Uterus (tissue), 4 donors: ENCODE measurements at places on chromosomes 4 and X. TPM values are rescaled to one million over a fixed set of nuclear protein-coding genes. Genes with fewer than 3 reads are reported as not detected.
A peak's percentile ranks its signal among the peaks of the same experiment; 100 is the strongest.

RTL3 gene
- 0.88 TPM for total RNA-seq

PCDH7 gene
- total RNA-seq: 56.5 TPM

N4BP2 gene
- total RNA-seq: 7.4 TPM

DCAF4L1 gene
- 0.30 TPM for total RNA-seq

RGN gene
- 0.59 TPM for total RNA-seq

CCDC160 gene
- total RNA-seq: not detected

KLB gene
- not detected for total RNA-seq

SLC10A4 gene
- not detected for total RNA-seq

TLR6 gene
- total RNA-seq: 10.0 TPM

CSAG2 gene
- total RNA-seq: not detected

GRCh38 chrX:7996414-7996813, 69.2 kb upstream of the PNPLA4 start:
- no peaks in the 10 kb centered on the region for H3K36me3 ChIP-seq
- DNase-seq: no peak
- H3K27me3 ChIP-seq: no peaks in the 10 kb centered on the region
- no peak overlapping the region for H3K27ac ChIP-seq
- no peak overlapping the region for H3K4me3 ChIP-seq

DNA sequence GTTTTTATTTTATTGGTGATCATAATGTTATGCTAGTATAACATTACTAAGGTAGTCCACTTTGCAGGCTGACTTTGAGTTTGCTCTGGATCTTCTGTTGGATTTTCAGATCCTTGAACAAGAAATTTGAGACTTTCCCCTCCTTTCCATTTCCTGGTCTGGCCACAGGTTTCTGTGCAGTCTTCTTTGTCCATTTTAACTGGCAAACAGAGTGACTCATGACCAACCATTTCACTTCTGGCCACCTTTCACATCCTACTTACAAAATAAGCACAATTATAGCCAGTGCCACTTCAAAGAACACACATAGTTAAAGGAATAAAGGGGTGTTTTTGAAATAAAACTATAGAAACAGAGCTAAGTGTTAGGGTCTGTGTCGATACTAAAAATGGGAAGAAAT, 8.4 kb downstream of the ANK2 start:
- no peak for DNase-seq
- H3K4me3 ChIP-seq: no peak overlapping the region
- no peaks in the 10 kb centered on the region for H3K27me3 ChIP-seq
- no peaks in the 10 kb centered on the region for H3K4me1 ChIP-seq
- no peak overlapping the region for H3K27ac ChIP-seq
- no peaks in the 10 kb centered on the region for H3K36me3 ChIP-seq

DNA sequence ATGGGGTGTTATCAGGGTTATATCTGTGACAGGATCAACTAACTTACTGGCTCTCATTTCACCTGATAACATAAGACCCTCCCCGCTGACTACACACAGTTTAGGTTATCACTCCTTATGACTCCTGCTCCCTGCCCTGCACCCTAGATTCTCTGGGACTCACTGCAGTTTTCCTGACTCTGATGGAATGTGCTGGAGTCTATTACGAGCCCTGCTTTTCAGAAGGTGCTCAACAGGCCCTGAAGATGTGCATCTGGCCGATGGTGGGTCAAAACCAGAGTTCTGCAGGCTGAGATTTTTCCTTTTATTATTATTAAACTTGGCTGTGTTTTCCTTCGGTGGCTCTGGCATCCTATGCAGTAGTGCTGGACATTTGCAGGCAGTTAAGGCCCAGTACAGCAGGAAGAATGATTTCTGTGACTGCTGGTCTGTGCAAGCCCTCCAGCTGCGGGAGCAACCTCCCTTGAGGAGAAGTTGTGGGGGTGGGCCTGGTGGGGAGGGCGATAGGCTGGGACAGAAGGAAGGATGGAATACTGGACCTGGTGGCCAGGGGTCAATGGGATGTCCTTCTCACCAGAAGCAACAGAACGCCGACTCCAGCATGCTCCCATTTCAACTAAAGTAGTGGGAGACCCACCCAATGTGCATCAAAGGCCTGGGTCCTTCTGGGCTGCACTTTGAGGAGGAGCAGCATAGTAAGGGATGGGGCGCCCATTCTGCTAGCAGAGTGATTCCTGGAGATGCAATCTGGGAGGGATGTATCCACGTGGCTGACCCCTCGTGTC, 11.0 kb downstream of the SOD3 start:
- no peaks in the 10 kb centered on the region for H3K4me1 ChIP-seq
- no peak for DNase-seq
- H3K36me3 ChIP-seq: no peaks in the 10 kb centered on the region
- H3K27me3 ChIP-seq: no peaks in the 10 kb centered on the region
- no peak overlapping the region for H3K4me3 ChIP-seq

GRCh38 chrX:147680251-147680650, 231.5 kb upstream of the FMR1 start:
- H3K4me3 ChIP-seq: no peak overlapping the region
- H3K27ac ChIP-seq: no peak overlapping the region
- H3K36me3 ChIP-seq: no peaks in the 10 kb centered on the region
- DNase-seq: no peak
- H3K27me3 ChIP-seq: no peaks in the 10 kb centered on the region

DNA sequence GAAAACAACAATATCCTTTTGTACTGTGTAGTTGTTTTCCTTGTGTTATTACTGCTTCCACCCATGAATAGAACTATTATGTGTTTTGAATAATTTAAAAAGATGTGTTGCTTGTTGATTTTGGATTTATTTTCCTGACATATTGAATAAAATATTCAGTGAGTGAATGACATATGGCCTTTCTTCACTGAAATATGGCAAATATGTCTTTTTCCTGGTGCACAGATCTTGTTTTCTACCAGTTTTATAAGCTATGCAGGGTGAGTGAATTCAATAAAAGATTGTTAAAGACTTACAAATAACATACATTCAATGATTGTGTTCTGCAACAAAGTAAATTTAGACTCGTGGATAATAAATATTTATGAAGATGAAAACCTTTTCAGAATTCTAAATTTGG, 1216.3 kb upstream of the ADGRL3 start:
- no peak overlapping the region for H3K27ac ChIP-seq
- H3K27me3 ChIP-seq: no peaks in the 10 kb centered on the region
- no peaks in the 10 kb centered on the region for H3K36me3 ChIP-seq
- DNase-seq: no peak
- no peaks in the 10 kb centered on the region for H3K4me1 ChIP-seq

DNA sequence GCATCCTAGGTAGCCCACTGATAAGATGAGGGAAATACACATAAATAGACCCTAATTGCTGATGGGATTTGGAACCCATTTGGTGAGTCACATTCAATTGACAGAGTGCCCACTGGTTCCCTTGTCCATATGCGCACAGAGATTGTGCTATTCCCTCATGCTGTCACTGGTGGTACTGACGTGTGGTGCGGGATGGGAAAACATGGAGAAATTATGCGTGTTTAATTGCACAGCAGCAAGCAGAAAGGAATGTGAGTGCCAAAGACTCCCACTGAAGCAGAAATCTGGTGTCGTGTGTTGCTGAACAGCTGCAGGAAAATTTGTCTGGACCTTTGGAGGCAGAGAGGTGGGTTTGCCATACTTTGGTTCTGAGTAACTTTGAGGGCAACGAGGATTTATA, 92.2 kb downstream of the NHSL2 start:
- H3K27me3 ChIP-seq: no peaks in the 10 kb centered on the region
- no peak for DNase-seq
- H3K4me3 ChIP-seq: no peak overlapping the region
- H3K36me3 ChIP-seq: no peaks in the 10 kb centered on the region
- H3K4me1 ChIP-seq: no peaks in the 10 kb centered on the region
- H3K27ac ChIP-seq: no peak overlapping the region

DNA sequence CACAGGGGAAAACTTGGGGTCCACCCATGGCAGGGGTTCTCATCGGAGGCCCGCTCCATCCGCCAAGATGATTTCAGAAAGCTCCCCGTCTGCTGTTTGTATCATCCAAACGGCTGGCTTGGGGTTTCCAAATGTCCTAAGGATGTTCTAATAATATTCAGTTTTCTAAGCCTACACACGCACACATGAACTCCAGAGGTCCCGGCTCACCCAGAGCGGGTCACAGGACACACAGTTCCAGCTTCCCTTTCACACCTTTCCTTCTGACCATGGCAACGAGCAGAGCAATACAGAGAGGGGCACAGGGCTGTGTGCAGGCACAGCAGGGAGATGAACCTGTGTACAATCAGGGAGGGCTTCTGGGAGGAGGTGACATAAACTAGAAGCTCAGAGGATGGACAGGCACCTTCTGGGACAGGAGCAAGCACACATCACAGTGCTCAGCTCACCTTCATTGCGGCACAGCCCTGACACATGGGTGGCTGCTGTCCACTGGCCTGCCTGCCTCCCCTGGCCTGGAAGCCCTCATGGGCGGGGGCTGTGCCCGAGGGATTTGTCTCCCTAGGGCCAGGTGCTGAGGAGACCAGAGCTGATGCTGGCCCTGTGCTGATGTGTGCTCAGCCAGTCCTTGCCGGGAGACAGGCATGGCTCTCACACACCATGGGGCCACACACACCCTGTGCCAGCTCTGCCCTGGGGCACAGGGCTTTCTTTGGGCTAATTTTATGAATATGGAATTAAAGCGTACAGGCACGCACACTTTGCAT, 44.8 kb downstream of the ABLIM2 start:
- no peaks in the 10 kb centered on the region for H3K27me3 ChIP-seq
- no peaks in the 10 kb centered on the region for H3K36me3 ChIP-seq
- no peak overlapping the region for H3K27ac ChIP-seq
- H3K4me3 ChIP-seq: no peak overlapping the region
- no peaks in the 10 kb centered on the region for H3K4me1 ChIP-seq

- no peaks in the 10 kb centered on the region for H3K4me1 ChIP-seq
- H3K36me3 ChIP-seq: no peaks in the 10 kb centered on the region
- no peaks in the 10 kb centered on the region for H3K27me3 ChIP-seq
- no peak for DNase-seq
Measured at GRCh38 chrX:100424012-100424411, 13.9 kb upstream of the PCDH19 start.

- DNase-seq: no peak
- no peaks in the 10 kb centered on the region for H3K27me3 ChIP-seq
- H3K27ac ChIP-seq: no peak overlapping the region
- peaks cover 4% of the 10 kb centered on the region for H3K4me1 ChIP-seq
- no peaks in the 10 kb centered on the region for H3K36me3 ChIP-seq
Measured at GRCh38 chr4:183989461-183989860, 84.4 kb downstream of the STOX2 start.

DNA sequence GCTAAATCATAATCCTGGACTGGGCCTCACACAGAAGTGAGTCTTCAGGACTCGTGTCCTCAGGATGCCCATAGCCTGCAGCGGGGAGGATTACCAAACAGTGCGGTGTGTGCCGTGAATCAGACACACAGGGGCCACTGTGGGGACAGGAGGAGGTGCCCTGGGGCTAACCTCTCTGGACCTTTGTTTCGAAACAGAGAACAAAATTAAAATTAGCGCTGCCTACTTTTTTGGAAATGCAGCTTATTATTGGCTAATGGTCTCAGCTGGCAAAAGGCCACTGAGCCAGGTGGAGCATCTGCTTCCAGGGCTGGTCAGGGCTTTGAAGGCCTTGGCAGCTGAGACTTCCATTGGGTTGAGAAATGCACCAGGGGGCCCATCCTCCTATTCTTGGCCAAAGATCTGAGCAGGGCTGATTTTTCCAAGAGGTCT, 236.2 kb downstream of the EVC2 start:
- DNase-seq: no peak
- no peaks in the 10 kb centered on the region for H3K27me3 ChIP-seq
- no peak overlapping the region for H3K27ac ChIP-seq
- H3K4me1 ChIP-seq: no peaks in the 10 kb centered on the region

GRCh38 chr4:40309250-40309774, 25.8 kb upstream of the CHRNA9 start:
- H3K36me3 ChIP-seq: no peaks in the 10 kb centered on the region
- H3K27me3 ChIP-seq: no peaks in the 10 kb centered on the region
- peak overlapping the region; percentile 12 for H3K27ac ChIP-seq
- peak; percentile 86 for DNase-seq
- no peak overlapping the region for H3K4me3 ChIP-seq
- no peaks in the 10 kb centered on the region for H3K4me1 ChIP-seq

DNA sequence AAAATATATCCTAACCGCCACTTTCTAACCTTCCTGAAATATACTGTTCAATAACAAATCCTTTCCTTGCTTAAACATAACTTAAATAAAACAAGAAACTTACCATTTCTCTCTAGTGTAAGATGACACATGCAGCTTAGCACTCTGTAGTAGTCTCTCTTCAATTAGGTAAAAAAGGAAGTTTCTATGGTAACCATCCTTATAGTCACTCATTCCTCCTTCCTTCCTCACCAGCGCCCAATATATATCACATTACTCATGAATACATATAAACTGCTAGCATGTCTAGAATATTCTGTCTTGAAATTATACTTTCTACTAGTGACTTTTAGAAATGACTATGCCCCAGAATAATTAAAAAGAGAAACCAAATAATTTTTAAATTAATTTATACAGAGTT, 112.2 kb downstream of the SNCA start:
- no peaks in the 10 kb centered on the region for H3K4me1 ChIP-seq
- no peaks in the 10 kb centered on the region for H3K36me3 ChIP-seq
- no peak for DNase-seq

DNA sequence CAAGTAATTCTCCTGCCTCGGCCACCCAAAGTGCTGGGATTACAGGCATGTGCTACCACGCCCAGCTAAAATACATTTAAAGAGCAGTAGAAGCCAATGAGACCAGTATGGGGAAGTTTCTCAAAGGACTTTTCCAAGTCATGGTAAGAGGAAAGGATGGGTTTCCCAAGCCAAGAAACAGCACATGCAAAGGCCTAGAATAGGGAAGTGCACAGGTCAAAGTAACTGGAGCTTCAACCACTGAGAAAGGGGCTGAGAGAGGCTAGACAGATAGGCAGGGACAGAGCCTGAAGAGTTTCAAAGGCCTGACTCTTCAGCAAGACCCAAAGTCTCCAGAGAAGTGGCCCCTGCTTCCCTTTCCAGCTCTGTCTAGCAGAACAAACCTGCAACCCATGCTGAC, 162.1 kb downstream of the CORIN start:
- H3K27ac ChIP-seq: no peak overlapping the region
- no peak overlapping the region for H3K4me3 ChIP-seq
- H3K36me3 ChIP-seq: no peaks in the 10 kb centered on the region

DNA sequence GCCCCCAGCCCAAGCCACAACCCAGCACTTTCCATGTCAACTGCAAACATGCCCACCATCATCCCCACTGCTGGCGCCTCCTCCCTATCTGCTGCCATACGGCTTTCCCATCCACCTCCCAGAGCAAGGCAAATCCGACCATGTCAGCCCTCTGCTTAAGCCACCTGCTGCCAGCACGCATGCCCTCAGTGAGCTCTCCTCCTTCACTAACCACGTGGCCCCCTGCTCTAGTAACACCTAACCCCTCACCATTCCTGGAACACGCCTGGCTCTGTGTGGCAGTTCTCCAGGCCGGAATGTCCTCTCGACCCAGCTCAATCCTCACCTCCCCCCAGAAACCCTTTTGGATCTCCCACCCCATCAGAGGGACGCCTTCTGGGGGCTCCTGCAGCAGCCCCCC, 17.4 kb downstream of the BCAP31 start:
- H3K27me3 ChIP-seq: no peaks in the 10 kb centered on the region
- DNase-seq: no peak
- no peak overlapping the region for H3K27ac ChIP-seq
- H3K4me1 ChIP-seq: no peaks in the 10 kb centered on the region
- H3K36me3 ChIP-seq: no peaks in the 10 kb centered on the region
